Dermis microvascular lymphatic vessel endothelial cell (primary cell): ENCODE measurements at places on chromosomes 4 and X. TPM values are rescaled to one million over a fixed set of nuclear protein-coding genes. Genes with fewer than 3 reads are reported as not detected.

RAB41 gene
- total RNA-seq: not detected in 2 replicates

- DNase-seq: no peak
Observed at GRCh38 chr4:256492-256891, 48.8 kb downstream of the ZNF732 start.

DNA sequence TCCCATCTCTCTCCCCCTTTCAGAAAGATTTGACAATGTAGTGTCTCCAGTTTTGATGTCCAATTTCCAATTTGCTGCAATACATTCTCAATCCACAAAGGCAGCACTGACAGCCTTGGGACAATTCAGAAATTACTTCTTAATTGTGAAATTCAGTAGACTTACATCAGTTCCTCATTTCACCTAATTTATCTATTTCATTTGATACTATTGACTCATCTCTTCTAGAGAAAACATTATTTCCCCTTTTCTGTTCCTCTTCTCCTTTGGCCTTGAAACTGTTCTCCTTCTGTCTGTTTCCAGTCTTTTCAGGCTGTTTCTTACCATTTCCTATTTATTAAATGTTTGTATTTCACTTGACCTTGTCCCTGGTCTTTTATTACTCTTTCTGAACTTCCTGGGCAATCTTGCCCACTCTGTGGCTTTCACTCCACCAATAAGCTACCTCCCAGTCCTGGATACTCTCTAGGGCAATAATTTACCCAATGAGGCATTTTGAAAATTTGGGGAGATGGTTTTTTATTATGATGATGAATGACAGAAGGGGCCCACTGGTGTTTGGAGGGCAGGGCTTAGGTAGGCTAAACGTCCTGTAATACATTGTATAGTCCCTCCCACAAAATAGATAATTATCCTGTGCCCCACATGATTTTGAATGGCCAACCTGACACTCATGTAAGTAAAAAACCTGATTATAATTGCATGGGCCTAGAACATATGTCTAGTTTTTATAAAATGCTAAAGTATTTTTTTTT is 498.0 kb upstream of the BOD1L1 start:
- DNase-seq: no peak

- DNase-seq: peak; percentile 91
Observed at GRCh38 chr4:89482251-89482650, 174.7 kb upstream of the GPRIN3 start.

GRCh38 chrX:119899125-119899524 is 3.4 kb downstream of the AKAP14 start:
- no peak for DNase-seq

DNA sequence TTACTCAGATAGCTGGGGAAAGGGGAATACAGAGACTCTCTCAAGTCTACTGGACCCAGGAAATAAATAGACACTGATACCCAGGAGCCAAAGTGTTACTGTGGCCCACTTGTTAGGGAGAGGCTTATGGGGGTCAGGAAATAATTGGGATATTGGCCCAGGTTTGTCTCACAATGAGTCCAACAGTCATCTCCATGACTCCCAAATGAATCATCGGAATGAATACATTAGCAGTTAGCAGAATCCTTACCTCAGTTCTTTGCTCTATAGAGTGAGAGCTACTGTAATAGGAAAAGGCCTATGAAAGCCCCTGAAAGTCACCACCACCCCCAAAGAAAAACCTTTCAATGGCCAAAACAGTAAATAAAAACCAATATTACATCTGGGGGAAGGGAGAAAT is 42.4 kb upstream of the ARHGEF6 start:
- no peak for DNase-seq

LAP3 gene
- 92.7 and 125 TPM in 2 replicates for total RNA-seq

GRCh38 chr4:167787231-167787630 is 305.1 kb upstream of the ANXA10 start:
- DNase-seq: no peak

GRCh38 chr4:88411491-88412096 is 32.9 kb downstream of the HERC6 start:
- no peak for DNase-seq

PAPSS1 gene
- total RNA-seq: 41.8 and 51.6 TPM in 2 replicates

C4orf54 gene
- under 0.01 TPM in 2 replicates for total RNA-seq

DNA sequence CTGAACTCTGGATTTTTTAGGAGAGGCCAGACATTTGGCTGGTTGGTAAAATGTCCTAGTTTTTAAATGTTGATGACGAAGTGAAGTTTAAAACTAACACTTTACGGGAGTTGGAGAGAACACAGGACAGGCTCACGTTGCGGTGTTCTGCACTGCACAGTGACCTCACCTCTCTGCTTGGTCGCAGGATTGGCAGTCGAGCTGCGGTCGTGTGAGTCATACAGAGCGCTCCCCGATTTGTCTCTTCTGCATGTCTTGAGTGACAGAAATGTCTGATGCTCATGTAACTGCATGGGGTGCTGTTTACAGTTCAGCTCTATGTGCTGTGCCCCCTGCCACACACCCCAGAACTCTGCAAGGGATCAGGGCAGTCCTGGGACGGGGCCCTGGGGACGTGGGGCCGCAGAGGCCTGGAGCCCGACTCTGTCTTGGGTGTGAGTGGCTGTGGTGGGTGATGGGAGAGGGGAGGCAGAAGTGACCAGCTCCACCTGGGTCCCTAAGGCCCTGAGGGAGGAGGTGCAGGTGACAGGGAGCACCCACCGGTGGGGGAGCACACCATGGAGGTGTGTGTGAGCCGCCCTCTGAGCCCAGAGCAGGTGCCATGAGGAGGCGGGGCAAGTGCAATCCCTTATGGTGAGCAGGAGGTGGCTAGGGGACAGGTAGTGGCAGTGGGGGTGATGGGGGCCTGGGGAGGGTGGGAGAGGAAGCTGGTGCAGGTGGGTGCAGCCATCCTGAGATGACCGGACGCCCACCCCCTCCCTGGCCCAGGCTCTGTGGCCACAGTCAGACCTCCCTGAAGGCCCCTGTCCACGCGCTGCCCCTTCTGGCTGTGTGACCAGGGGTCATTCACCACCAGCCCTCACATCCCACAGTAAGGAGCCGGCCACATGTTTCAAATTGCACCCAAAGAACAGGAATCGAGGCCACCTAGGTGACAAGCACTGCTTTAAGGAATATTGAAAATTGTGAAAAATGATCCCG is 77.9 kb upstream of the ADRA2C start:
- DNase-seq: no peak

UGT2B11 gene
- not detected in 2 replicates for total RNA-seq

DNA sequence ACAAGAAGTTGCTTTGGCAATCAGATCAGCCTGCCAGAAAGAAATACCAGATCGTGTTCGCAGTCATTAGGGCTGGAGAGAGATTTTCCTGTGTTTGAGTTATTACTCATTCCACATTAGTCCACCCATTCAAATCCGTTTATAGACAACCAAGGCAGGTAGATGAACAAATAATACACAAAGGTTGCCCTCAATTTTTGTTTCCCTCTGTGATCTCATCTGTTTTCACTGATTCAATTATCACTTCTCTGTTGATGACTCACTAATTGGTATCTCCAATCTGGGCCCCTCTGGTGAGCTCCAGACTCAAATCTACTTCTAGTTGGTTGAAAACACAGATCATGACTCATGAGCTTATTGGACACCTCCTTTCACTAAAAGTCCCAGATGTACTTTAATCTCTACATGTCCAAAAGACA is 54.5 kb downstream of the CHM start:
- no peak for DNase-seq

RHOH gene
- under 0.01 TPM in 1 of 2 replicates, not detected in the other for total RNA-seq

GRCh38 chr4:75344915-75345314 is 169.3 kb downstream of the RCHY1 start:
- no peak for DNase-seq

MED28 gene
- 15.8 and 27.3 TPM in 2 replicates for total RNA-seq

DNA sequence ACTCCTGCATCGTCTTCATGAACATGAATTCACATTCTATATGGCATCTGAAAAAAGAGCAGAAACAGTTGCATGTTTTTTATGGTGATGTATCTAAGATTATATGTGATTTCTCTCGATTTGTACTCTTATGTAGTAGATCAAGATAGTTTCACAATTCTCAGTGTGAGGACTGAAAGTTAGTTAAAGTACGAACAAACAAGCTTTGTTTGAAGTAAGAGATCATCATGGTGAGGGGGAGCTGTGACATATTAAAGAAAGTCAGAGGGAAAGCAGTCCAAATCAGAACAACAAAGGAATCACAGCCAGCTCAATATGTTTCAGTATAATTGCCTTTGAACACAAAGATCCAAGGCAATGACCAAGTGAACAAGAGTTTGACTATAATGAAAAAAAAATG is 1140.6 kb downstream of the SH3BGRL start:
- DNase-seq: no peak
